HFFc6 (cell line): ENCODE measurements at places on chromosomes 4 and X. TPM values are rescaled to one million over a fixed set of nuclear protein-coding genes. Genes with fewer than 3 reads are reported as not detected.
A peak's percentile ranks its signal among the peaks of the same experiment; 100 is the strongest.

GRCh38 chrX:38595801-38596200 lies 34.5 kb downstream of the TSPAN7 start:
- DNase-seq, result no peak

DNA sequence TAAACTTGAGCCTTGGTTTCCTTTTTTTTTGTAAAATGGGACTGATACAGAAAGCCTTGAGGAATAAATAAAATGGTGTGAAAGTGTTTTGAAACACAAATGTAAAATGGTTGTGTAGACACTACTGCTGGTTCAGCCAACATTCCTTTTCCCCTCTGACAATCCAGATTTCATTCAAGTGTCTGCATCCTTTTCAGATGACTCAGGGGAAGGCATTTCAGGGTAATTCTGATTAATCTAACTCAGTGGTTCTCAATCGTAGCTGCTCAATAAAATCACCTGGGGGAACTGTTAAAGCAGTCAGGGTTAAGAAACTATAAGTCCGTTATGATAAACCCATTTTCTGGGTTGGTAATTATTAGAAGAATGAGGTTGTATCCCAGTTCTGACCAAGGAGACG lies 4.6 kb downstream of the ARHGAP10 start:
- peak; percentile 73 for DNase-seq

The GABRG1 gene
- total RNA-seq, result not detected in 3 replicates

- peak; percentile 35 for DNase-seq
Measured at GRCh38 chr4:182142176-182143085, 100.8 kb upstream of the TENM3 start.

DNA sequence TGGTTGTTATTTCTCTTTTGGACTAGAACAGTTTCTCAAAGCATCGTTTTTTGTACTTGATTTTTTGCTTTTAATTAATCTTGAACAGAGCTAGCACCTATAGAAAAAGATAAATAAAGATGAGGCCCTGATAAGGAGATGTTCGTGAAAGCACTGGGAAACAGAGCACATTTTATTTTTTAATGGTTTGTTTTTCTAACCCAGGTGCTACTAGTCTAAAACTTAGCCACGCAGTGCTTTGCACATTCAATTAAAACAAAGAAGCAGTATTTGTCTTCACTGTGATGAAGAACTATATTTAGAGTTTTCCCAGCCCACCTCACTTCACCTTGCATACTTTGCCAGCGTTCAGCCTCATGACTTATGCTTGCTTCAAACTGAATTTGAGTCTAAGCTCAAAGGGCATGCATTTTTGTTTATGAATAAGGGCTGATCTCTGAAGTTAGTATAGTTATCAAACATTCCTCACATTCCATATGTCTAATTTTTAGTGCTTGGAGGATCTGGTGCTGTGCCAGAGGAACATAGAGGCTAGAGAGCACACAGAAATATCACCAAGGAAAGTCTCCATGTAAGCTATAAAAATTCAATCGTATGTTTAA lies 76.7 kb downstream of the WWC2 start:
- DNase-seq, result peak; percentile 50

- no peak for DNase-seq
Measured at GRCh38 chr4:1105662-1106061, 7.7 kb downstream of the RNF212 start.

GRCh38 chr4:109701566-109702410 lies 1.5 kb downstream of the CASP6 start:
- no peak for DNase-seq

DNA sequence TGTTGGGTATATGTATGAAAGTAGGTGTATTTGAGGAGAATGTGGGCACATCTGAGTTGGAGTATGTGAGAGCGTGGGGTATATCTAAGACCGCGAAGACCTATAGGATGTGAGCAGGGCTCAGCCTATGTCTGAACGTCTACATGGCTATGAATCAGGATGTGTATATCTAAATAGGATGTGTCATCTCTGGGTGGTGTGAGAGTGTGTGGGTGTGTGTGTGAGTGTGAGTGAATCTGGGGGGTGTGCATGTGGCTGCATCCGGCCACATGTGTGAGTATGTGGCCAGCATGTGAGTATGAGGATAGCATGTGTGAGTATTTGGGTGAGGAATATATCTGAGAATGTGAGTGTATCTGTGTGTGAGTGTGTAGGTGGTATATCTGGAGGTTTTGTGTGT lies 7.7 kb downstream of the GPR173 start:
- DNase-seq, result no peak

GRCh38 chr4:168883513-168883912 lies 126.5 kb downstream of the CBR4 start:
- DNase-seq, result peak; percentile 41

- no peak for DNase-seq
Measured at GRCh38 chr4:41429280-41429669, 108.7 kb upstream of the LIMCH1 start.

DNA sequence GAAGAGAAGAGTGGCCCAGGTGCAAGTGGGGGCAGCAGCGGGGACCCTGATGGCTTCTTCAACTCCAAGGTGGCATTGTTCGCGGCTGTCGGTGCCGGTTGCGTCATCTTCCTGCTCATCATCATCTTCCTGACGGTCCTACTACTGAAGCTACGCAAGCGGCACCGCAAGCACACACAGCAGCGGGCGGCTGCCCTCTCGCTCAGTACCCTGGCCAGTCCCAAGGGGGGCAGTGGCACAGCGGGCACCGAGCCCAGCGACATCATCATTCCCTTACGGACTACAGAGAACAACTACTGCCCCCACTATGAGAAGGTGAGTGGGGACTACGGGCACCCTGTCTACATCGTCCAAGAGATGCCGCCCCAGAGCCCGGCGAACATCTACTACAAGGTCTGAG lies 11.4 kb downstream of the EFNB1 start:
- no peak for DNase-seq

DNA sequence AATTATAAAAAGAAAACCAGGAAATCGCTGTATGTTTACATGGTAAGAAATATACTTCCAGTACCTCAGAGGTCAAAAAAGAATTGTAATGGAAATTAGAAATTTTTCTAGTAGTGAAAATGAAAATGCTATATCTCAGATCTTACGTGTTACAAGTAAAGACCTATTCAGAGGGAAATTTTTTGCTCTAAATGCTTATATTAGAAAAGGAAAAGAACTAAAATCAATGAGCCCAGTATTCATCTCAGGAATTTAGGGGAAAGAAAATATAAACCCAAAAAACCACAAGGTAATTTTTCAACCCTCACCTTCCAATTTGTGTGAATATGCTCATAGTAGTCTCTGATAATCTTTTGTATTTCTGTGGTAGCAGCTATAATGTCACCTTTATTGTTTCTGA lies 145.6 kb downstream of the RAP1GDS1 start:
- DNase-seq, result no peak

DNA sequence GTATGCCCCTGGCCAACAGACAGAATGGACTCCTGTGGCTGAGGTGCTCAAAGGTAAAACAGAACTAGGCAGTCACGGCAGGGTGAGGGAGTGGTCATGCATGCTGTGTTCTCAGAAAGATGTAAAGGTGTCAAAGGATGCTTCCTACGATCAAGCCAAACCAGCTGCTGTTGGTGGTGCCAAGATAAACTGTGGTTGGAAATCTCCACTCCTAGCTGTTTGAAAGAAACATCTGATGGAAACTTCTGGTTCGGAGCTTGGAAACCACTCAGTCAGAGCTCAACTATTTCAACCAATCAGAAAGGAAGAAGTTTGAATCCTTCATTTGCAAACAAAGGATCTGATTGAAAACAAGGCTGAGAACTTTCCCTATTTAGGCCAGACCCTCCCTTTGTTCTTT lies 68.5 kb upstream of the DDX60 start:
- DNase-seq, result no peak

The EGF gene
- 0.92 to 1.7 TPM (median 1.2 TPM) in 3 replicates for total RNA-seq

GRCh38 chr4:162954976-162955375 lies 211.7 kb downstream of the NAF1 start:
- no peak for DNase-seq

DNA sequence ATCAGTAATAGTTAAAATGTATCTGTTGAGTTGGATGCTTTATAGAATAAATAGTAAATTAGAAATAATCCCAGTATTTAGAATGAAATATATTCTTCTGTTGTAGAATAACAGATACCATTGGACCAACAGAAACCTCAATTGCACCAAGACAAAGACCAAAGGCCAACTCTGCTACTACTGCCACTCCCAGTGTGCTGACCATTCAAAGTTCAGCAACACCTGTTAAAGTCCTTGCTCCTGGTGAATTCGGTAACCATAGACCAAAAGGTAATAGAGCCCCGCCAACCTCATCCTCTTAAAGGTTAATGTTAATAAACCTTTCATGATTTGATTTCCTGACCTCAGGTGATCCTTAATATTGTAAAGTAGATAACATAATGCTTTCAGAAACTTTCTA lies 73.8 kb downstream of the PAQR3 start:
- no peak for DNase-seq

The TLR3 gene
- 0.32 to 0.90 TPM (median 0.51 TPM) in 3 replicates for total RNA-seq

DNA sequence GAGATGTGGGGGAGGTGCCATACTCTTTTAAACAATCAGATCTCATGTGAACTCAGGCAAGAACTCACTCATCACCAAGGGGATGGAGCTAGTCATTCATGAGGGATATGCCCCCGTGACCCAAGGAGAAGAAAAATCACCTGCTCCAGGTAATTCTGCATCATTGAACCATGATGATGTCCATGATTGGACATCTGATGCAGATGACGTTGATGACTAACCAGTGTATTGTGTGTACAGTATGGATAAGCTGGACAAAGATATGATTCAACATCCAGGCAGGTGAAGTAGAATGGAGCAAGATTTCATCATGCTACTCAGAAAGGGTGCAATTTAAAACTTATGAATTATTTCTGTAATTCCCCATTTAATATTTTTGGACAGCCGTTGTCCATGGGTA lies 286.4 kb upstream of the SMIM31 start:
- DNase-seq, result no peak

DNA sequence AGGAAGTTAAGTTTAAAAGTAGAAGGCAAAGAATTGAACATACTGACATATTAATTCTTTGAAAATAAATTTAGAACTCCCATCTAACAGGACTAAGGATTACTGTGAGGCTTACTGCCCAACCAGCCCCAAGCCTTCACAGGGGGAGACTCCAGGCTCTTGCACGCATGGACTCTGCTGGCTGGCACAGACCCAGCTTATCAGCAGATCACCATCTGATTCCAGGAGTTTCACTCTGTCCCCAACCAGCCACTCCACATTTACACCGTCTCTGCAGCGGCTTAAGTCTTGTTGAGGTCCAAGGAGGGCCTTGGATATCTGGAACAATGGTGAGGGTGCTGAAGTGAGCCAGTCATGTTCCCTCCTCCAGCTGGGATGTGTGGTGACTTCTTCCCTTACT lies 16.4 kb upstream of the OTUD4 start:
- no peak for DNase-seq
